ENCODE measurements at places on chromosomes 1 and 21.

DNA sequence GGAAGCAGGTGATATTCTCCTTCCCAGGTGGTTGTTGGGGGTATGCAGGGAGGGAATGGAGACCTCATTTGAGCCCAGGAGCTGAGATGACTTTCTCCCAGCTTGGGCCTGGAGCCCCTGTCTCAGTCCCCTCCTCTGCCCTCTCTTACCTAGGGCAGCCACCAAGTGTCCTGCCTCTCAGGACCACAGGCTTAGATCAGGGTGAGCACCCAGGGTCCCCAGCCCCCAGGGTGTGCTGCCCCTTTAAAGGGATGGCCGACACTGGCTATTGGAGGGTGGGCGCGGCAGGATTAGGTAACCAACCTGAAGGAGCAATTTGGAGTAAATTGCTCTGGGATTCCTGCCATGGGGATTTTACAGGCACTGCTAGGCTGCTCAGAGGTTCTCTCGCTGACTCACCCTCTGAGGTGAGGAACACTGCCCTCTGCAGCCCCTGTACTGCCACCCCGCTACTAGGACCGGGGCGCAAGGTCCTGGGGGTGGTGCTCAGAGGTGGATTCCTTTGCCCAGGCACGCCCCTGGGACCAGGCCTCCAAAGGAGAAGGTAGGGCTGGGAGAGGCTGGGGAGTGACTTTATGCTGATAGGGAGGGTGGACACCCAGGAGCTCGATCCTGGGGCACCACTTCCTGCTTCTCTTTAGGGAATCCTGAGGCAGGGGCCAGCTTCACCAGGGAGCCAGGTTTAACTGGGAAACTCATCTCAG, 1.5 kb downstream of the RPS6KA1 start:
- no peak for DNase-seq

- DNase-seq, result no peak
Observed at GRCh38 chr1:63190171-63190570, 132.2 kb upstream of the FOXD3 start.

DNA sequence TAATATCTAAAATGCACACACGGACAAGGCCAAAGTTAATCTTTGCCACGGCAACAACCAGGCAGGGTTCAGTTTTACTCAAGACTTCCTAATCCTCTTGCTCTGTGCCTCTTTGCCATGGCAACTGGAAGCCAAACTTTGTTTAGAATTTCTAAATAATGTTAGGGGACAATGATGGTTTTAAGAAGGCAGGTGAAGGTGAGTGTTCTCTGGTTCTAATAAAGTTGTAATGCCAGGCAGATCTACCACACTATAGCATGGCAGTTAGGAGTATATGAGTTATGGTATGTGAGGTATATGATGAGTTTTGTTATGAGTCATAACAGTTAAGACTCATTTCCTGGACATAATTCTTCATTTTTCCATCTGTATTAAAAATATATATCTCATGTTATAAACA, 2.7 kb downstream of the PTPRC start:
- DNase-seq, result no peak

DNA sequence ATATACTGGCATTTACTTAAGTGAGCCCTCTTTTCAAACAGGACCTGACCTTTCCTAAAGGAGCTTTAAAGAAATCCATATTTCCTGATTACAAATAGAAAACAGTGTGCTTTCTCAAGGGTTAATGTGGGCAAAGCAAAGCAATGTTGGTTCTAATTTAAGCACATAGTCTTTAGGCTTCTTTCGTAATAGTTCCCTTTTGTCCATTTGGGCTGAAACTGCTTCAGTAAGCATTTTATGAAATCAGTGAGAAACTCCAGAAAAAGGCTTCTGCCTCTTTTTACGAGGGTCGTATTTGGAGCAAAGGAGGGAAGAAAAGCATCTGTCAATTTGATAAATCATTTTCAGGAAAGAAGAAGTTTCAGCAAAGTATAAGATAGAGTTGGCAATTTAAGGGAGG, 331.2 kb downstream of the KIF26B start:
- DNase-seq, result no peak

DNA sequence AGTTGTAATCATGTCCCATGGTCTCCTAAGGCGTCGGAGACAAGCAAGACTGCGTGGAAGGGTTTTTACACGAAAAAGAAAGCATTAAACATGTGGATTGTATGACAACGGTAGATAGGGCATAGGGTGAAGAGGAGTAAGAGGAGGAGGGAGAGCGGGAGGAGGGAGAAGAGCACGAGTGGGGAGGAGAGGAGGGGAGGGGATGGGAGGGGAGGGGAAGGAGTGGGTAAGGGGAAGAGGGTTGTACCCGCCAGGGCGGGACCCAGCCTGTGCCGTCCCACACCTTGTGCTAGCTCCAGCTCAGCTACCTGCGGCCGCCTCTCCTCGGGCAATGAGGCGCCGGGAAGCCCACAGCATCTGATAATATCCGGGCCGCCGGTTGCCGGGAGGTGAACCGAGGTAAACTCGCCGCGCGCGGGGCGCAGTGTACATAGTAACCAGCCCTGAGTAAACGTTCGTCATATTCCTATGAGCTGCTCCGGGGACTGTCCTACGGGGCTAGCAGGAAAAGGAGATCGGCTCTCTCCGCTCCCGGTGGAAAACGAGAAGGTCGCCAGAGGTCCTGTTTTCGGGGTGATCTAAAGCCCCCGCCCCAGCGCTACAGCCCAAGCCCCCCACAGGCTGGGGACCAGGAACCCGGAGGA, 449 bp upstream of the RCAN3 start:
- peak; percentile 28 for DNase-seq

DNA sequence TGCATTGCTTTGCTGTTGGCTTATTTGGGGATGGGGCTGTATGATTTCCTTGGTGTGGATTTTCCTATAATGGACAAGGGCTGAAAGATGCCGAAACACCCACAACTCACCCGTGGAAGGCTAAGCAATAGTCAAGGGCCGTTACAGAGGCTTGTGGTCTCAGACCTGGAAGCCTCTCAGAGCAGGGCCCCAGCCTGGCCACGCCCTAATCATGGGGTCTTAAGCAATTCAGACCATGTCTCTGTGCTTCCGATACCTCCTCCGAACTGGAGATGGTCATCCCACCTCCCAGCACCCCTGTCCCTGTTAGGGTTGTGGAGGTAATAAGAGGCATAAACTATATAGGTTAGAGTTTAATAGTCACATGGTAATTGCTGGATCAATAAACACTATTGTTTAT, 3.4 kb downstream of the ABCG1 start:
- DNase-seq, result no peak

DNA sequence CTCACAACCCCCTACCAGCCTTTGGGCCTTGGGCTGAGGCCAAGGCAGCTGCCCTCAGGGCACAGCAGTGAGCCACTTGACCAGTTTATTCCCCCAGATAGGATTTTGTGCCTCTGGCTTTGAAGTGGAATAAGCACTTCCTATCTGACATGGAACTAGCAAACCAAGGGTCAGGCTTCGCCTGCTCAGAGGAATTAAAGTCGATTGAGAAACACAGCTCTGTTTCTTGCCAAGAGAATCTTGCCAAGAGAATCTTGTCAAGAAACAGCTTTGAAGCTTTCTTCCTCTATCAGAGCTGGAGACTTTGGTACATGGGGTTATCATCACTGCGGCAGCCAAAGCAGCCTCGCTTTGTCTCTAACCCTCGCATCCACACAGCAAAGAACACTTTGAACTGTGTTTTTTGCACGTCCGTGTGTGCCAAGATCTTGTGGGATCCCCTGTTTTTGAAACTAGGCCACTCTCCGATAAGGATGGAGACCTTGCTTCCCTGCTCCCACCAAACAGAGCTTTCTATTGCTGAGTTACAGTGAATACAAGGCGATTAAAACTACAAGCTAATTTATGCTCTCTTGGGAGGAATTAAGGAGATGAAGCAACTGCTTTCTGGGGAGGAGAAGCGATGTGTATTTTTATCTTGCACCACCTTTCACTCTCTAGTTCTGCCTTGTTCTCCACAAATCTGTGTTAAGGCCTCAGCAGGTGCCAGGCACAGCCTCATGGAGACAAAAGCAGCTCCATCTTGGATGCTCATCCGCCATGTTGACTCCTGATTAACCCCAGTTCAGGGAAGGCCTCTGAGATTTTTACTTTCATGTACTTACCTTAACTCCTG, 67.3 kb downstream of the RHOU start:
- no peak for DNase-seq

DNA sequence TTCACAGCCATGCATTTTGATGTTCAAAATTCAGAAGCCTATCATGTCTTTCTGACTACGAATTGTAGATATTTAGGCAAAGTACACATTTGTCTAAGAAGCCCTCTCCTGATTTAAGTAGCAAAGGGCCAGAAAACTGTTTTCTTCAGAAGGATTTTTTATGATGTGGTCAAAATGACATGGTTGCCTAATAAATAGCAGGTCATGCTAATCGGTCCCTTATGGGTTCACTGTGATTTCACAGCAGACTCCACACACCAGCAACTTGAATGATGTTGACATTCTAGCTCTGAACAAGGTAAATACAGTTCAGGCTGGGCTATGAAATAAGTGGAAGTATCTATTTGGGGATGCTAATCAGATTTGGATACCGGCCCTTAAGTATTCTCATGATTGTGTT, 178.7 kb upstream of the DPYD start:
- DNase-seq, result no peak

GRCh38 chr1:241834733-241835377, 13.1 kb upstream of the EXO1 start:
- DNase-seq, result no peak

GRCh38 chr1:151367658-151368392, 4.7 kb downstream of the SELENBP1 start:
- DNase-seq, result no peak

DNA sequence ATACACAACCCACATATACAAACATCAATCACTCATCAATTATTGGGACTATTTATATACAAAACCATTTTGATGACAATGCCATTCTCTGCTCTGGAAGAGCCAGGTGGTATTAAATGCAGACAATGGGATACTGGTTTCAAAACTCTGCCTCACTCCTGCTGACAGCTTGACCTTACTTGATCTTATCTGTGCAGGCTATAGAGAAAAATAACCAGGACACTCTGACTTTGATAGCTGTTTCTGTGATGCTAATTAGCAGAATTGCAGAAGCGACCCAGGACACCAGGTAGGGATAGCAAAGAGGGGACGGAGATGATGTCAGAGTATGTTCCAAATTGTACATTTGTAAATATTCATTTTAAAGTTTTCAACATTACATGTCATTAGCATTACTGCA, 89.5 kb downstream of the OLFM3 start:
- DNase-seq, result no peak

DNA sequence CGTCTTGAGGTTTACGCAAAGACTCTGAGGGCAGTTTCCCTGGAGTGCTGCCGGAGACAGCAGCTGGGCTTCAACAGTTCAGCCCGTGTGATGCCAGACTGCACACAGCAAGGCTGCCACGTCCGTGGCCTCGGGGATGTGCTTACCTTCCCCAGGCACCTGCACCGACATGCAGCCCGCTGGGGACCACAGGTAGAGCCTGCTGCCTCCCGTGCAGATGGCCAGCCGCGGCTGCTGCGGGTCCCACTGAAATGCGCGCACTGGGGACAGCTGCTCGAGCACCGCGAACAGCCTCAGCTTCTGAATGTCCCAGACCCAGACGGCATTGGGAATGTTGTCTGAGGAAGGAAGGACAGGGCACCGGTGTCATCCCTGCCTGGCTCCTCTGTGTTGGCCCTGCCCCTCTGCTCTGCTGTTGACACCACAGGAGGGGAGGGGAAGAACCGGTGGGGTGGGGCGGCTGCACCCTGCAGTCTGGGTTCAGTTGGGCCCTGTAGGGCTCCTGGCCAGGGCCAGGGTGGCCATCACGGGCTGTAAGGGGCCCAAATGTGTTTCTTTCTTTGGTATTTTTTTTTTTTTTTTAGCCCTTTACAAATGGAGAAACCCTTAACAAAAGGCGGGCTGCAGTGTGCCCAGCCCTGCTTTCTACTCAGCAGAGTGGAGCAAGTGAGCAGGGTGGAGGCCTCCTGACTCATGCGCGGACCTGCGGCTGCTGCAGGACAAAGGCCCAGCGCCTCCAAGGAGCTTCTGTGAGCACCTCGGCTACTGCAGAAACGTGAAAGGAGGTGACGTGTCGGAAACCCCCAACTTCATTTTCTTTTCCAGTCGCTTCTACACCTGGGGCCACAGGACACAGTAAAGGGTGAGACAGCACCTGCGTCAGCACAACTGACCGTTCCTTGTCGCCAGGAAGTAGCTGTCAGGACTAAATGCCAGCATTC, 6.8 kb downstream of the TPRG1L start:
- DNase-seq, result no peak

DNA sequence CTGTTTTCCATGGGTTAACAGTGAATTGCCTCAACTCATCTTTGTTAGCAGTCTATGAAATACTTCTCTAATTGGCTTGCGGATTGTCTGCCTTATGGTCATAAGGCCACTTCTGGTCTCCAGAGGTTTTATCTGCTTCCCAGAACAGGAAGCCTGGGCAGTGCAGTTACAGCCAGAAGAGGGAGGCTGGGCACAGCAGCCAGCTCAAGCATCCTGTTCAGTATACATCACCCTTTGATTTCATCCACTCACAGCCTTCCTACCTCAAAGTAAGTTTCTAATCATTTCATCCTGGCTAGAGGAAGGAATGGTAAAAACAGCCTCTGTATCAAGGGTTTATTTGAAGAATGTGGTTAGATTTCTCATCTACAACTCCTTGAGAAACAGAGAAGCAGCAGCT, 311.5 kb upstream of the DEPDC1 start:
- no peak for DNase-seq

DNA sequence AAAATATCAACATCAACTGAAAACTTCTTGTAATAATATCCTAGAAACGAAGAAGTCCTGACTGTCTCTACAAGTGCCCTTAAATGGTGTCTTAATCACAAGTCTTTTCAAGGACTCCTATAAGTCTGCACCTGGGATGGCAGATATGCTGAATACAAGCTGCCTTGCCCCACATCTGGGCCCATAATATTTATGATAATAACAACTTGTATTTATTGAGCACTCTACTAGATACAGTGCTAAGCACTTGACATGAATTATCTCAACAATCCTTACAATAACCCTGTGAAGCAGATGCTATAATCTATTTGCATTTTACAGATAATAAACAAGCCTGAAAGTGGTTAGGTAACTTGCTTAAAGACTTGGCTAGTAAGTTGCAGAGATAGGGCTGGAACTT, 78.0 kb upstream of the ZNF648 start:
- no peak for DNase-seq

- no peak for DNase-seq
Observed at GRCh38 chr1:18994381-18994780, 37.9 kb upstream of the IFFO2 start.

GRCh38 chr1:172608098-172608601, 50.8 kb upstream of the FASLG start:
- DNase-seq, result no peak

DNA sequence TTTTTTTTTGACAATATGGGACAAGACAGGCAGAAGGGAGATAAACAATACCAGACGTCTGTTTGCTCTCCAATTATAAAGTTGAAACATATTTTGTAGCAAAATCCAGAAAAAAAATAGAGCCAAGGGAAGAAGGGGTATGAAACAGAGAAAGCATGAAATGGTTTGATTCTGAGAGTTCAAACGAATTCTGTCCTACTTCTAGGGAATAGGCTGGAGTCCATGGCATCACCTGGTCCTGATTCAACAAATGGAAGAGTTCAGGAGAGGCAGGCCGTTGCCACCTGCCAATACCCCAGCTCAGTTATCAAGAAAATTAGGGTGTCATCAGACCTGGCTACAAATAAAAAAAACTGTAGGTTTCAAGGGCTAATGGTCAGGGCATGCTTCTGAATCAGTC, 71.8 kb downstream of the CLSTN1 start:
- DNase-seq, result no peak

- DNase-seq, result no peak
Observed at GRCh38 chr1:61844006-61844405, 101.7 kb downstream of the PATJ start.

- peak; percentile 83 for DNase-seq
Observed at GRCh38 chr1:145425436-145426029, at the start of gene NBPF20. NBPF20 (minus strand) TSS chr1:145425603; CDS start chr1:145405272, 20,331 bp downstream.

All from GM06990 (cell line).